Activated naive CD4-positive, alpha-beta T cell treated with anti-CD3 and anti-CD28 coated beads, Interleukin-2, amount 10 ng/mL, durations not matched to agents 7 days and 5 days (primary cell): ENCODE measurements at places on chromosomes 7 and 10.

- no peak for DNase-seq
Observed at GRCh38 chr10:34575882-34576281, 239.2 kb downstream of the PARD3 start.

GRCh38 chr7:130695840-130696239 lies 9.5 kb upstream of the TSGA13 start:
- DNase-seq: no peak

DNA sequence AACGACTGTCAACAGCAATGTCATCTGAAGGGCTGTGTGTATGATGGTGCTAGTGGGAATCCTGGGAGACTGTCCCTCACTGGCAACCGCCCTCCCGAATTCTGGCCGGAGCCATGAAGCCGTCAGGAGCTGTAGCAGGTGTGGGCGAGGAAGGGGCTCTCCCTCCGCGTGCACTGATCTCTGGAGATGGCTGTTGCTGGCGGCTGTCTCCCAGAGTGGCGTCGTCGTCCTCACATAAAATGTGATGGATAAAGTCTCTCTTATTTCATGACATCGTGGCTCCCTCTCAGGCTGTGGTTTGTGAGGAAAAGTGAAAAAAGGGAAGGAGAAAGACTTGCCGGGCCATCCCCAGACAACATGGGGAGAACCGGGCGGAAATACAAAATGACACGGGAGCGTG lies 216.5 kb downstream of the DNAJB6 start:
- no peak for DNase-seq

- DNase-seq: no peak
Observed at GRCh38 chr7:113810080-113810744, 108.6 kb downstream of the PPP1R3A start.

DNA sequence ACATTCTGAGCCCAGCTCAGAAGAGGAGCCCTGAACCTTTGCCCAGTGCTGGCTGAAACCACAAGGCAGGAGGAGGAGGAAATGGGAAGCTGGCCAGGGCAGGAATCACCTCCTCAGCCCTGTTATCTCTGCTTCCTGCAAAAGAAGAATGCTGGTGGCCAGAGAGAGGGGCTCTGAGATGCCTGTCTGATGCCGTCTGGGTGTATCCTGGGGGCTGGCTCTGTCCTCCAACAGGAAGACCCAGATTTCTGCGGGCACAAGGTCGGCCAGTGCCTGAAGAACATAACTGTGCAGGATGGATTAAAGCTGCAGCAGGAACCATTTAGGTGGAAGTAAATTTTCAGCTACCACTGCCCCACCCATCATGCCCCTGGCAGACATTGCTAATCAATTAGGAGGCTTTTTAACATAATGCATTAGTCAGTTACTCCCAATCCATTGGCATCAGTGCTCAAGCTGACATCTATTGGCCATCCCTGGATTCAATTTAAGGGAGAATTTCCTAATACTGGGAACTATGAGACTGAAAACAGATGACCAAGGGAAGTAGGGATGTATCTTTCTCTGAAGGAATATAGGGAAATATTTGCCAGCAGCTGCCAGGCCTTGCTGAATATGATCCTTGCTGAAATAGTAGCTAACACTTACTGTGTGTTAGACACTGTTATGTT lies 67.7 kb downstream of the COL13A1 start:
- no peak for DNase-seq

DNA sequence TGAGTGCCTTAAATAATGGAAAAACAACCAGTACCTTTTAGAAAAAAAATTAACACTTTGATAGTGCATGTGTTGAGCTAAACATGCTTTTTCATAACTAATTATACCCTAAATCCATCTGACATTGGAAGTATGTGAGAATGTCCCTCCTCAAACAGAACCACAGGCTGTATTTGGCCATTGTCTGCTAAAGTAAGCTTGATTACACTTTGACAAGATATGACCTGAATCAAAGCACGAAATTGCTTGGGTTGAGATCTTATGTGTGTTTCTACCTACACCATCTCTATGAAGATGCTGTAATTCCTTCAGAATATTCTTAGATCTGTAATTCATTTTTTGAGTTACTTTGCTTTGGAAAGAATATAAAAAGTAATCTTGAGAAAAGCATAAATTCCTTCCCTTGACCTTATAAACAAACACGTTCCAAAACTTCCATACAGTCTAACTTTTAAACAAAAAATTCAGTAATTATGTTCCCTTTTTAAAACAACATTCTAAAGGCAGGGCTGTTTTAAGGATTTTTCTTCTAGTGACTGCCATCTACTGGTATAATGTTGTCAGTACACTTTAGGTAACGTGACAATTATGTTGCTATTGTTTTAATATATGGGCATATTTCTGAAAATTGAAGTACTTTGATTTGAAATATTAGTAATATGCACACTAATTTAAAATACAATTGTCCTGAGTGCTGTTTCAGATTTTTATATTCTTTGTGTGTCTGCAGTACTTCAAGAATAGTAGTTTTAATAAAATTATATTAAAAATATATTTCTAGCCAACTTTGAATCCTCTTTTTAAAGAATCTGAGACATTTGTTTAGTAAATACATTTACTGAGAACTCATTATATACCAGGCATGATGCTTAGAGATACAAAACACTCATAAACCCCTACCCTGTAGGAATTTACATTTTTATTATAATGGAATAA lies 20.9 kb downstream of the CD36 start:
- no peak for DNase-seq

DNA sequence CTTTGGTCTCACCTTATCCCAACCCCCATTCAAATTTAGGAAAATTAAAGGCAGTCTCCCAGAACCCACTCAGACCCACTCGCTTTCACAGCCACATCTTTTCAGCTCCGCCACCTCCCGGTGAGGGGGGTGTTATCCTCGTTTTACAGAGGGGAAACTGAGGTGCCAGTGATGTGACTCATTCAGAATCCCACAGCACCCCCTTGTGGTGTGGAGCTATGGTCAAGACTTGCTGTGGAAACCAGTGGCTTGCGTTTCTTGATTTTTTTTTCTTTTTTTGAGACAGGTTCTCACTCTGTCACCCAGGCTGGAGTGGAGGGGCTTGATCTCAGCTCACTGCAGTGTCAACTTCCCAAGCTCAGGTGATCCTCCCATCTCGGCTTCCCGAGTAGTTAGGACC lies 27.6 kb downstream of the SLC35G1 start:
- peak; percentile 56 for DNase-seq
